ENCODE measurements at places on chromosomes 7 and 10.

DNA sequence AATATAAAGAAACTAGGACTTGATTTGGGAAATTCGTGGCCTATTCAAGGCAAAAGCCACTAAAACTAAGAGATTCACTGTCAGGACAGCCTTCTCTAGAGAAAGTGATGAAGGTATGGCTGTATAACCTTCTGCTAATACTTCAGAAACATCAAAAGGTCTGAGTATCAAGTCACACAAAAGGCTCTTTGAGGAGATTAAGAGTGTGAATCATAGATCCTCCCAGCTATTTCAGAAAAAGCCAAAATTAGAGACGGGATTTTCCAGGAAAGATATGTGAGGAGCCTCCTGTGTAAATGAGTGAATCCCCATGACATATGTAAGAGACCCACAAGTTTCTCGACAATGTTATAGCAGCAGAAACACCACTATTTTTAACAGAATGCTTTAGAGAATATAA lies 56.2 kb downstream of the UBE3C start:
- H3K36me3 ChIP-seq = peaks cover 68% of the 10 kb centered on the region
- H3K27me3 ChIP-seq = no peaks in the 10 kb centered on the region
- DNase-seq = no peak
- no peak overlapping the region for H3K27ac ChIP-seq

GRCh38 chr10:77629775-77630506 lies 7.7 kb downstream of the KCNMA1 start:
- DNase-seq = no peak
- no peak overlapping the region for H3K4me3 ChIP-seq
- H3K4me1 ChIP-seq = no peaks in the 10 kb centered on the region
- H3K27me3 ChIP-seq = peaks cover 4% of the 10 kb centered on the region
- no peaks in the 10 kb centered on the region for H3K36me3 ChIP-seq

GRCh38 chr7:47715631-47716068 lies 133.7 kb upstream of the TNS3 start:
- H3K27ac ChIP-seq = no peak overlapping the region
- no peak overlapping the region for H3K4me3 ChIP-seq
- DNase-seq = no peak
- H3K36me3 ChIP-seq = no peaks in the 10 kb centered on the region

DNA sequence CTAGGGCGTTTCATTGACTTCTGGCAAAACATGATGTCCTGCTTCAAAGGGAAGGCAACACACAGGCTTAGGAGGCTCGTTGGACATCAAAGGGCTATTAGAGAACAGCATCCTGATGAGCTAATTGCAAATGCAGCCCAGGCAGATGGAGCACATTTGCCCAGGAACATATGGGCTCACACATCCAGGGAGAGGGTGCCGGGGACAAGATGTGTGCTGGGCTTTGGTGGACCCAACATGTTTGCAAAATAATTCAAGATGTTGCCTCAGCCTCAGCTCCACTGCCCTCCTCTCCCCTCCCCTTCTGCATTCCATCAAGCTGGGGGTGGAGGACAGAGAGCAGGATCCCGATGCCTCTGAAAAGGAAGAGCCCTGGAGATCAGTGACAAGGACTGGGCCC lies 217.1 kb upstream of the ZMIZ1 start:
- peaks cover 16% of the 10 kb centered on the region for H3K4me1 ChIP-seq
- H3K27ac ChIP-seq = peak overlapping the region; percentile 38
- peak; percentile 30 for DNase-seq
- no peaks in the 10 kb centered on the region for H3K27me3 ChIP-seq
- no peak overlapping the region for H3K4me3 ChIP-seq

- no peak overlapping the region for H3K27ac ChIP-seq
- DNase-seq = no peak
- no peaks in the 10 kb centered on the region for H3K27me3 ChIP-seq
- H3K4me3 ChIP-seq = no peak overlapping the region
- H3K36me3 ChIP-seq = peaks cover 25% of the 10 kb centered on the region
These were observed 78.5 kb downstream of the APBB1IP start for GRCh38 chr10:26516540-26517101.

DNA sequence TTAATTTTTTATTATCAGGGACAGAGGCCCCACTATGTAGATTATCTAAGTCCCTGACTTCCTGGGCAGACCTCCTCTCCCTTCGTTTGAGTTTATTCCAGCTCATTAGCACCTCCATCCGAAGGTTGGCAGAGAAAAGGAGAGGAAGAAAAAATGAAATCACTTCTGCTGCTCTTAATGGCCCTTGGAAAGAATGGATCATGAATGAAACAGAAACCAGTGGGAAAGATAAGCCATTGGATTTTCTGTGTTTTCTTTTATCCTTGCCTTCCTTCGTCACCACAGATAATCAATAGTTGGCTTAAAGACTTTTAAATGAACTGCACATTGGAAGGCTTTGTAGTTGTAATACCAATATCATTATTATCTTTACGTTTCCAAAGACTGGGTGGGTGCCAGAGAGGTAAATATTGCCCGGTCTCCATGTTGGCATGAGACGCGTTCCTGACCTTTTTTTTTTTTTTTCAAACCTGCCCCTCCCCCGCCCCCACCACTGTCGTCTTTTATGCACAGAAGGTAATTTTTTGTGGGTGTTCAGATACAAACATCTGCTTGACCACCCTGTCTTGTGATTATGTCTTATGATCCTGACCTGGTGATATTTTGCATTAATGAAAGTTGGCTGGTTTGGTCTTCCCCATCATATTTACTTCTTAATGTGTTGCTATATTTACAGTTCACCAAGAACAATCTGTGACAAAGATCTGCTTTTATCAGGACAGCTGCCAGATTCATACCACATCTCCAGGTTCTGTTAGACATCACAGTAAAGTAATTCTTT lies 116.8 kb downstream of the ARID5B start:
- no peak overlapping the region for H3K27ac ChIP-seq
- peaks cover 42% of the 10 kb centered on the region for H3K4me1 ChIP-seq
- H3K4me3 ChIP-seq = no peak overlapping the region
- H3K27me3 ChIP-seq = no peaks in the 10 kb centered on the region

DNA sequence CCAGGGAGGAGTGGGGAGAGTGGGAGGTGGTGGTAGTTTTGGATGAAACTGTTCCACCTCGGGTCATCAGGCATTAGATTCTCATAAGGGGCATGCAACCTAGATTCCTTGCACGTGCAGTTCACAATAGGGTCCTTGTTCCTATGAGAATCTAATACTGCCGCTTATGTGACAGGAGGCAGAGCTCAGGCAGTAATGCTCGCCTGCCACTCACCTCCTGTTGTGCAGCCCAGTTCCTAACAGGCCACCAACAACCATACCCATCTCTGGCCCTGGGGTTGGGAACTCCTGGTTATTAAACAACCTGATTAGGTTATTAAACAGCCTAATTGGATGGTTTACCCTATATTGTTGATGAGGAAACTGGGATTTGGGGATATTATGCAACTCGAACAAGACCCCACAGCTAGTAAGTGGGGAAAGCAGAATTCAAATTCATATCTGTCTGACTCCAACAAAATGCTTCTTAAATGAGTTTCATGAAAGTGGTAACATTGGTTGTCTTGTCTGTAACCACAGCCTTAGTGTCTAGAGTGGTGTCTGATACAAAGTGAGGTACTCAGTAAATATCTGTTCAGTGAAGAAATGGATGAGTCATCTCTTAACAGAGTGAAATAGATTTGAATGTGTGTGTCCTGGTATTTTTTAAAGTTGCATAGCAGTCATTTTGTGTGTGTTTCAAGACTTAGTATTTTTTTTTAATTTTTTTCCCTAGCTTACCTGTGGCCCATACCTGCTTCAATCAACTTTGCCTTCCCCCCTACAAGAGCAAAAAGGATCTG lies 101.6 kb downstream of the HECTD2 start:
- DNase-seq = no peak
- H3K4me3 ChIP-seq = no peak overlapping the region
- no peaks in the 10 kb centered on the region for H3K27me3 ChIP-seq
- H3K36me3 ChIP-seq = no peaks in the 10 kb centered on the region
- no peak overlapping the region for H3K27ac ChIP-seq

GRCh38 chr10:131085091-131085860 lies 226.2 kb downstream of the TCERG1L start:
- no peaks in the 10 kb centered on the region for H3K4me1 ChIP-seq
- H3K4me3 ChIP-seq = no peak overlapping the region
- DNase-seq = no peak
- no peak overlapping the region for H3K27ac ChIP-seq

GRCh38 chr10:12928571-12928970 lies 72.9 kb downstream of the CCDC3 start:
- no peak overlapping the region for H3K4me3 ChIP-seq
- no peak for DNase-seq
- H3K27ac ChIP-seq = no peak overlapping the region
- H3K36me3 ChIP-seq = no peaks in the 10 kb centered on the region
- H3K4me1 ChIP-seq = no peaks in the 10 kb centered on the region
- H3K27me3 ChIP-seq = no peaks in the 10 kb centered on the region

DNA sequence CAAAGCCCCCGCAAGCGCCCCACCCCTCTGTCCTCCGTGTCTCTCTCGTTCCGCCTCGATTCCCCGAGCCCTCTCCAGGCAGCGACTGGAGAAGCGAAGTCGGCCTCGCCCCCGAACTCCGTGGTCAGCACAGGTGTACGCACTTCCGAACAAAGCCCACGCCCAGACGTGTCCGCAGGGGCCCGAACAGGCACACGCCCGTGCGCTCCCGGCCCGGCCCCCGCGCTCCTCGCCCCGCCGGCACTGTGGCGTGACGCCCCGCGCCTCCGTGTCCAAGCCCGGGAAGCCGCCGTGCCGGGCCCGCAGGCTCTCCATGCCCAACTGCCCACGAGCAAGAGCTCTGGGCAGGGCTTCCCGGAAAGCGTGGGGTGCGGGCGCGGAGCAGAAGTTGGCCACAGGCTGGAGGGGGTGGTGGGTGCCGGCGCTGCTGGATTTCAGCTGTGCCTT lies 662 bp downstream of the NRCAM start:
- peak overlapping the region; percentile 80 for H3K27ac ChIP-seq
- DNase-seq = no peak
- peaks cover 54% of the 10 kb centered on the region for H3K27me3 ChIP-seq
- peaks cover 21% of the 10 kb centered on the region for H3K4me1 ChIP-seq
- no peaks in the 10 kb centered on the region for H3K36me3 ChIP-seq

GRCh38 chr7:147980826-147981813 lies 609.4 kb upstream of the C7orf33 start:
- no peaks in the 10 kb centered on the region for H3K27me3 ChIP-seq
- H3K36me3 ChIP-seq = no peaks in the 10 kb centered on the region
- no peaks in the 10 kb centered on the region for H3K4me1 ChIP-seq
- H3K27ac ChIP-seq = no peak overlapping the region

DNA sequence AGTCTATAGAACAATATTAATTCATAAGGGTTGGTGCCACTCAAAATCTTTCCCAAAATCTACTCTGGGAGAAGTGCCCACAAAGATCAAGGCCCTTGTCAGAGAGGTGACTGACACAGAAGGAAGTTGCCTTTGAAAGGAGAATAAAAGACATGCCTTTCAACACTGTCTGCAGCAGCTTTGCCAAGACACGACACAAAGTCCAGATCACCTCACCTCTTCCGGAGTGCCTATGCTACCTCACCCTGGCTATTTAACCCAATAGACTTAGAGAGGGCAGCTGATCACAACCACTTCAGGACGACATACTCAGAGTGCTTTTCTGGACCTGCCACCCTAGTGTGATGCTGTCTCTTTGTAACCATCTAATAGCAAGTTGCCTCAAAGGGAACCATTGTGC lies 49.0 kb upstream of the YAE1 start:
- no peaks in the 10 kb centered on the region for H3K27me3 ChIP-seq
- no peak overlapping the region for H3K27ac ChIP-seq
- H3K4me3 ChIP-seq = no peak overlapping the region
- no peak for DNase-seq
- peaks cover 3% of the 10 kb centered on the region for H3K4me1 ChIP-seq

DNA sequence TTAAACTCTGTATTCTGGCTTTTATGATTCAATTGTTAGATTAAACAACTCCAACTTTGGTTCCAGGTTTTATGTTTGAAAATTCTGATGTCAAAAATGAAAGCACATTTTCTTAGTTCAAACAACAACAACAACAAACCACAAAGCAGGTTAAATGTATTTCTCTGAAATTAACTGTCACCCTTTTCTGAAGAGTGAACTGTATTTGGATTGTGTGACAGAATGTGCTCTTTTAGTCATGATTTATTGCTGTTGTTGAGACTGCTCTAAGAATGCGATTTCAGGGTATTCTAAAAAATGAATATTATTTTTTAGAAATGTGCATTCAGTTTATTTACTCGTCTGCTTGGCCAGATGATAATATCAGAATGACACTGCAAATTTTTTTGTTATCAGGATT lies 144.1 kb downstream of the GNAI1 start:
- no peaks in the 10 kb centered on the region for H3K4me1 ChIP-seq
- H3K36me3 ChIP-seq = no peaks in the 10 kb centered on the region
- no peak overlapping the region for H3K27ac ChIP-seq
- H3K4me3 ChIP-seq = no peak overlapping the region
- DNase-seq = no peak

- H3K4me1 ChIP-seq = no peaks in the 10 kb centered on the region
- no peaks in the 10 kb centered on the region for H3K36me3 ChIP-seq
- H3K27ac ChIP-seq = no peak overlapping the region
These were observed 118.2 kb upstream of the FAM133B start for GRCh38 chr7:92708111-92709042.

GRCh38 chr7:112930787-112931186 lies 140.6 kb upstream of the TMEM168 start:
- H3K36me3 ChIP-seq = no peaks in the 10 kb centered on the region
- no peak overlapping the region for H3K27ac ChIP-seq
- no peaks in the 10 kb centered on the region for H3K4me1 ChIP-seq
- no peak overlapping the region for H3K4me3 ChIP-seq

Data from tibial nerve (tissue), 4 donors.